Activated CD4-positive, alpha-beta T cell treated with anti-CD3 and anti-CD28 coated beads for 36 hours (primary cell): ENCODE measurements at places on chromosomes 13 and 19.

DNA sequence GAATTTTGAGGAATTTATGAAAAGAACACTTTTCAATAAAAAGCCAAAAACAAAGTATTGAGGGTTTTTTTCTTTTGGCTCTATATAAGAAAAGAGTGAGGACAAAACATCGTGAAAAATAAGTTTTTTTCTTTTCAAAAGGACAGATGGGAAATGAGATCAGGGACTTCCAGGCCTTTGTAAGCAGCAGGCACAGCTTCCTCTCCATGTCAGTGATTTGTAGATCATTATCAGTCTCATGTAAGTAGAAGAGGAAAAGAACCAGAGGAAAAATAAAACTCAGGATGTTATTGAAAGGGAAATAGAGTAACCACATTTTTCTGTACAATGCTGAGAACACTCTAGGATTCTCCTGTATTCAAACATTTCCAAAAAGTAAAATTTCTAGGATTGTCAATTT is 29.9 kb downstream of the DOCK9 start:
- no peak overlapping the region for H3K27ac ChIP-seq
- H3K36me3 ChIP-seq, result peaks cover 8% of the 10 kb centered on the region
- no peak for DNase-seq

DNA sequence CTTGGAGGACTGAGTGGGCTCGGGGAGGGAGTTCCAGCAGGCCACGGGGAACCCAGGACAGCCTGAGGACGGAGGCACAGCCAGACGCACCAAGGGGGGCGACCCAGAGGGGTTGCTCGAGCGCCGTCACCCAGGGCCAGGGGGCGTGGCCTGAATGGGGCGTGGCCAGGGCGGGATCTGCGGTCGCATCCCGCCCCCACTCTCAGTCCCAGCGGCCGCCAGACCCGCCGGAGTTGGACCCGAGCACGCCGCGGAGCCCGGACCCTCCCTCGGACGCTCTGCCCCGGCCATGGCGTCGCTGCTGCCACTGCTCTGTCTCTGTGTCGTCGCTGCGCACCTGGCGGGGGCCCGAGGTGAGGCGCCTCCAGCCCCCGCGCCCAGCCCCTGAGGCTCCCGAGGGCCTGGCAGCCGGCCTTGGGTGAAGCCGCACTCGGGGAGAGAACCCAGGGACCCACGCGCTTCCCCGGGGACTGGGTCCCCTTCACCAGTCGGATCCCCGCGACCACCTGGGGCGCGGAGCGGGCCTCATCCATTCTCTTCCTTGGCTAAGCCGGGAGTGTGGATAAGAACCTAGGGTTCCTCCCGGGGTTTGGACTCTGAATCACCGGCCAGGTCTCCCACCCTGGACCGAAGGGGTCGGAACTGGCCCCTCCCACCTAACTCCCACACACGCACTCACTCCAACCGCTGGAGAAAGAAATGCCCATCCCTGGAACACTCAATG is at the start of gene CILP2:
Gene CILP2, plus strand, starts transcription at position 205 of the 724 bp plus-strand sequence. Its CDS starts 85 bp downstream, at position 290.
- DNase-seq, result peak; percentile 62
- peaks cover 3% of the 10 kb centered on the region for H3K36me3 ChIP-seq
- peaks cover 29% of the 10 kb centered on the region for H3K4me1 ChIP-seq
- H3K4me3 ChIP-seq, result peak within 1 kb of the TSS; percentile 23

- H3K27me3 ChIP-seq, result no peaks in the 10 kb centered on the region
- H3K4me3 ChIP-seq, result no peak overlapping the region
- peaks cover 61% of the 10 kb centered on the region for H3K4me1 ChIP-seq
- peaks cover 21% of the 10 kb centered on the region for H3K36me3 ChIP-seq
- H3K27ac ChIP-seq, result no peak overlapping the region
- DNase-seq, result no peak
These were observed 54.6 kb downstream of the ARHGAP35 start for GRCh38 chr19:46915386-46915785.

GRCh38 chr19:23855676-23856075 is 59.0 kb upstream of the ZNF726 start:
- no peak for DNase-seq
- H3K4me3 ChIP-seq, result no peak overlapping the region
- H3K36me3 ChIP-seq, result peaks cover 6% of the 10 kb centered on the region
- no peaks in the 10 kb centered on the region for H3K27me3 ChIP-seq
- no peak overlapping the region for H3K27ac ChIP-seq

GRCh38 chr13:29999492-30000369 is 149.3 kb upstream of the UBL3 start:
- no peaks in the 10 kb centered on the region for H3K27me3 ChIP-seq
- no peak for DNase-seq
- H3K36me3 ChIP-seq, result no peaks in the 10 kb centered on the region
- H3K4me3 ChIP-seq, result no peak overlapping the region

DNA sequence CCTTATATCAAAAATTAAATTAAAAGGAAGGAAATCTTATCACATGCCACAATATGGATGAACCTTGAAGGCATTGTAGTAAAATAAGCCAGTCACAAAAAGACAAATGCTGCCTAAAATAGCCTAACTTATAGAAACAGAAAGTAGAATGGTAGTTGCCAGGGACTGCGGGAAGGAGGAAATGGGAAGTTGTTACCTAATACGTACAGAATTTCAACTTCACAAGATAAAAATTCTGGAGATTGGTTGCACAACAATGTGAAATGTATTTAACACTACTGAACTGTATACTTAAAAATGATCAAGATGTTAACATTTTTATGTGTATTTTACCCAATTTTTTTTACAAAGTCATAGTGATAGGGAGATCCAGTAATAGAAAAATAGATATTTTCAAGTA is 10.2 kb upstream of the N4BP2L2 start:
- no peaks in the 10 kb centered on the region for H3K4me1 ChIP-seq
- DNase-seq, result no peak
- no peak overlapping the region for H3K27ac ChIP-seq
- H3K27me3 ChIP-seq, result peaks cover 2% of the 10 kb centered on the region

DNA sequence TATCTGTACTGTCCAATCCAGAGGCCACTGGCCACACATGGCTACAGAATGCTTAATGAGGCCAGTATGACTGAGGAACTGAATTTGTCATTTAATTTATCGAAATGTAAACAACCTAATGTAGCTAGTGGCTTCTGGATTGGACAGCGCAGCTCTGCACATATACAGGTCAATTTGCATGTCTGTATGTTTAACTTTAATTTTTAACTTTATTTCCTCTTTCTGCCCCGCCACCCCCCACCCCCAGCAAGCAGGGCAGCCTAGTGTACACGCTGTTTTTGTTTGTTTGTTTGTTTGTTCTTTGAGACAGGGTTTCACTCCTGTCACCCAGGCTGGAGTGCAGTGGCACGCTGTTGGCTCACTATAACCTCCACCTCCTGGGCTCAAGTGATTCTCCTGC is 15.5 kb downstream of the ZSWIM9 start:
- no peak for DNase-seq
- peaks cover 32% of the 10 kb centered on the region for H3K36me3 ChIP-seq
- no peak overlapping the region for H3K4me3 ChIP-seq
- H3K4me1 ChIP-seq, result no peaks in the 10 kb centered on the region
- H3K27me3 ChIP-seq, result no peaks in the 10 kb centered on the region
- H3K27ac ChIP-seq, result no peak overlapping the region

DNA sequence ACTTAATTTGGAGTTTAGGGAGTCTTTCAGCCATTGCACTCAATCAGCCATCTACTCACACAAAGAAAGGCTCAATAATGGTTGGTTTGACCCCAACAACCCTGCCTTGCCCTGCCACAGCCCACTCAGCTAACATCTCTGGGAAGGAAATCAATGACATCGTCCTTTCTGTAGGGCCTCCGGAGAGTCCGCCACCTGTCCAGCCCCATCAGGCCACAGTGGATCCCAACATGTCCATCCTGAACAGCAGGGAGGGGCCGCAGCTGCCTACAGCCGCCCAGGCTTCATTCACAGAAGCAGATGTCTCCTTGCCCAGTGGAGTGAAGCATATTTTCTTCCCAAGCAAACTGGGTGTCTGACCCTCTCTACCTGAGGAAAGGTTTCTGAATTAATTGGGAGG is 4.2 kb upstream of the CDX2 start:
- H3K27ac ChIP-seq, result no peak overlapping the region
- peaks cover 17% of the 10 kb centered on the region for H3K4me1 ChIP-seq
- peaks cover 72% of the 10 kb centered on the region for H3K27me3 ChIP-seq
- DNase-seq, result no peak
- H3K36me3 ChIP-seq, result no peaks in the 10 kb centered on the region
- no peak overlapping the region for H3K4me3 ChIP-seq

DNA sequence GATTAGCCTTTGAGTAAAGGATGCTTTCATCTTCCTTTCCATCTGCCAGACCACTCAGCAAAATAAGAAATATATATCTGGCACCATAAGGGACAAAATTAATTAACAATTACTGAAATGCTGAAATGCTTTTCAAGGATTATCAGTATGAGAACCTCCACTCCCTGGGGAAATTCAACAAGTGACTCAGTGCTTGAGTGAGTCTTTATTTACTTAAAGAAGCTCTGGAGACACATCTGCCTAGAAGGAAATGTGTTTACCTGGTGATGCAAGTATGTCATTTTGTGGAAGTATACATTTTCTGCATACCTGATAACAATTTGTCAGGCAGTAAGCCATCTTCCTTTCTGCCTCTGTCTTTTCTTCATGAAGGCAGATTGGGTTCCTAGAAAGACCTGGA is 23.4 kb downstream of the ZNF560 start:
- no peak overlapping the region for H3K4me3 ChIP-seq
- H3K36me3 ChIP-seq, result peaks cover 5% of the 10 kb centered on the region
- H3K27ac ChIP-seq, result no peak overlapping the region
- DNase-seq, result no peak
- H3K27me3 ChIP-seq, result peaks cover 3% of the 10 kb centered on the region
- H3K4me1 ChIP-seq, result no peaks in the 10 kb centered on the region

GRCh38 chr13:30148171-30148754 is 159.1 kb downstream of the KATNAL1 start:
- no peak overlapping the region for H3K4me3 ChIP-seq
- peaks cover 11% of the 10 kb centered on the region for H3K36me3 ChIP-seq
- H3K27ac ChIP-seq, result peak overlapping the region; percentile 87
- H3K27me3 ChIP-seq, result no peaks in the 10 kb centered on the region
- peaks cover 93% of the 10 kb centered on the region for H3K4me1 ChIP-seq
- peak; percentile 51 for DNase-seq

GRCh38 chr19:1222394-1222793 is 15.4 kb downstream of the CBARP start:
- H3K36me3 ChIP-seq, result peaks cover 2% of the 10 kb centered on the region
- no peak overlapping the region for H3K27ac ChIP-seq
- no peaks in the 10 kb centered on the region for H3K27me3 ChIP-seq
- DNase-seq, result no peak

- H3K27ac ChIP-seq, result no peak overlapping the region
- H3K4me1 ChIP-seq, result no peaks in the 10 kb centered on the region
- DNase-seq, result no peak
- H3K36me3 ChIP-seq, result no peaks in the 10 kb centered on the region
- H3K27me3 ChIP-seq, result no peaks in the 10 kb centered on the region
These were observed 499.9 kb upstream of the SLITRK6 start for GRCh38 chr13:86299128-86299527.

DNA sequence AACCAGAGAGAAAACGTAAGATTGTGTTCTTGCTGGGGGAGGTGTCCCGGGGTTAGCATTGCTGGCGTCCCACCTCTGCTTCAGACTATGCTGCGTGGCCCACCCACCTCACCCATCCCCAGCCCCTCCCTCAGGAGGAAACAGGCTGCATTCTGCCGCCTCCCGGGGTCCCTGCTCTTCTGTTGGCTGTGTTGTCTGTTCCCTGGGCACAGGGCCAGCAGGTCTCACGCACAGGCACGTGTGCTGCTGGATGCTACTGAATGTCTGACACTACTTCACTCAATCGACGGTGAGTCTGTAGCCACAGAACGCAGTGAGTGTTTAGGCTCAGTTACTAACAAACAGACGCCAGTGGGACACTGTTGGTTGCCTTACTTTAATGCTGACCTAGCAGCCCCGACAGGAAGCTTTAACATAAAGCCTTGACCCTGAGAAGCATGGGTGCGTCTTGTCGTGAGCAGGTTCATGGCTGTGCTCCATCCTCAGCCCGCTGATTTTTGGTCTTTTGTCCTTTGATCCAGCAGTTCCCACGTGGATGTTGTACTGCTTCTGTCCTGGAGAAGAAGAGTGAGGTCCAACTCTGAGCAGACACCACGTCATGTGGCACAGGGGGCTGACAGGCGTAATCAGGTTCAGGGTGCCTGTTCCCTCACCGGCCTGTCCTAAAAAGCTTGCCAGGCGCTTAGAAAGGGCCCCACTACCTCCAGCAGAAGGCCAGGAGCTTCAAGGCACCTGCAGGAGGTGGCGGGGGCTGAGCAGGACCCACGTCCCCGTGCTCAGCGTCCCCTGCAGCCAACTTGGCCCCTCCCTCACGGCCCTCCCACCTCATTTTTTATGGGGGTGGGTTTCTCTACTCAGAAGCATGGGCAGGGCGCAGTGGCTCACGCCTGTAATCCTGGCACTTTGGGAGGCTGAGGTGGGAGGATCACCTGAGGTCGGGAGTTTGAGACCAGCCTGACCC is 26.0 kb downstream of the NAXD start:
- peaks cover 3% of the 10 kb centered on the region for H3K4me1 ChIP-seq
- H3K27ac ChIP-seq, result peak overlapping the region; percentile 25
- no peak for DNase-seq
- no peak overlapping the region for H3K4me3 ChIP-seq
- peaks cover 45% of the 10 kb centered on the region for H3K36me3 ChIP-seq

DNA sequence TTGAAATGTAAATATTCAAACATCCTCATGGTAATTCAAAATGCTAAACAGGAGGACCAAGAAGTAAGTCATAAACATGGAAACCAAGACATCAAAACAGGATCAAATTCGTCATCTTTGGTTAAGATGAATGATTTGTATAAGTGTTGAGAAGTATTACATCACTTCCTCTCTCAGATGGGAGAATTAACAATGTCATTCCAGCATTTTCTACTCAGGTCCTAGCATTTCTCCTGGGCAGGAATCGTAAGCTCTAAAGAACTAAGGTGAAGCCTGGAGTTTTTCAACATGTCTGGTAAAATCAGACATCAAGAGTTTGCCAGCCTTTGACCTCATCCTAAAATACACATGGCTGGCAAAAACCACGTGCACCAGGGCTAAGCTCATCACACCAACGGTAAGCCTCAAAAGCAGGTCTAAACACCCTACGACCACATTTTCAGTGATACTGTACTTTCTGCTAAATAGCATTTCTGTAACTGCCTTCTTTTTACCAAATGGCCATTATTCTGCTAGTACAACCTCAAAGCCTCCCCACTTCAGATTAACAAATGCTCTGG is 24.8 kb downstream of the RANBP3 start:
- DNase-seq, result peak; percentile 41
- peak overlapping the region; percentile 98 for H3K27ac ChIP-seq
- H3K4me3 ChIP-seq, result peak overlapping the region; percentile 53
- H3K36me3 ChIP-seq, result peaks cover 35% of the 10 kb centered on the region
- H3K4me1 ChIP-seq, result peaks cover 95% of the 10 kb centered on the region
- no peaks in the 10 kb centered on the region for H3K27me3 ChIP-seq

GRCh38 chr19:4972509-4973230 is 3.8 kb downstream of the KDM4B start:
- H3K4me3 ChIP-seq, result no peak overlapping the region
- no peaks in the 10 kb centered on the region for H3K27me3 ChIP-seq
- H3K27ac ChIP-seq, result no peak overlapping the region
- no peak for DNase-seq
- H3K36me3 ChIP-seq, result peaks cover 9% of the 10 kb centered on the region

GRCh38 chr19:6723108-6723618 is 2.7 kb upstream of the C3 start:
- H3K4me3 ChIP-seq, result no peak overlapping the region
- H3K27ac ChIP-seq, result no peak overlapping the region
- H3K27me3 ChIP-seq, result peaks cover 2% of the 10 kb centered on the region
- H3K36me3 ChIP-seq, result no peaks in the 10 kb centered on the region

- no peaks in the 10 kb centered on the region for H3K4me1 ChIP-seq
- no peak overlapping the region for H3K4me3 ChIP-seq
- H3K36me3 ChIP-seq, result peaks cover 67% of the 10 kb centered on the region
These were observed 1436.4 kb downstream of the UQCRFS1 start for GRCh38 chr19:27776524-27776923.
